ENCODE measurements at places on chromosomes 2 and 18.
A peak's percentile ranks its signal among the peaks of the same experiment; 100 is the strongest.

DNA sequence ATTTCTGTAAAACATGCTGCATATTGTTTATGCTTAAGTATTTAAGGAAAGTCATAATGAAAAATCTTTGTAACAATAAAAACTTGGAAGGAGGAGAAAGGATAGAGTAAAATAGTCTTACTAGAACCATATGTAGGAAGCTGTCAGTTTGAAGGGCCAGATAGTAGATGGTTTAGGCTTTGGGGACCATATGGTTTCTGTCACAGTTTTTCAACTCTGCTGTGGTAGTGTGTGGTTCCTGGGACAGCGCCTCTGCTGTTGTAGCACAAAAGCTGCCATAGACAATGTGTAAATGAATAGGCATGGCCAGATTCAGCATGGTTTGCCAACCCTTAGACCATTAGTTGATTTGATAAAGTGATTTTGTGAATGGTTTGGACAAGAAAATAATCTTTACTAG lies 75.5 kb downstream of the SLC39A10 start:
- DNase-seq: no peak

DNA sequence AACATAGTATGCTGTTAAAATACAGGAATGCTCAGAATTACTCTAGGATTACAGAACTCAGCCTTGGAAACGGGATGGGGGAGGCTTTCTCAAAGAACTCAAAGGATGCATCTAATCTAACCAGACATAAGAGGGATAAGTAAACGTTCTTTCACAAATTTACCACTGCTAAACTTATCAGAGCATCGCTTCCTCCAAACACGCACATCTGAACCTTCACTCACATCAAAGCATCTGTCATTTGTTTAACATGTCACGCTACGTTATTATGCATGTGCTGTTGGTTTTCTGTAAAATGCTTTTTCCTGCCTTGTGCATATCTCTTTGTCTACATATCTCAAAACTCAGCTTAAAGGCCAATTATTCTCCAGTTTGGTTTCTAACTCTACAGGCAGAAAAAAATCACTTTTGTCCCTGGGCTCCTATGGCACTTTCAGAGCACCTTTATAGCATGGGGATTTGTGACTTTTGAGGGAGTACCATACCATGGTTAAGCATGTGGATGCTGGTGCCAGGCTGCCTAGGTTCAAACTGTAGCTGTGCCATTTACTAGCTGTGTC lies 106.7 kb upstream of the FSHR start:
- DNase-seq: no peak

GRCh38 chr2:241132538-241133435 lies 16.5 kb downstream of the PASK start:
- DNase-seq: no peak

DNA sequence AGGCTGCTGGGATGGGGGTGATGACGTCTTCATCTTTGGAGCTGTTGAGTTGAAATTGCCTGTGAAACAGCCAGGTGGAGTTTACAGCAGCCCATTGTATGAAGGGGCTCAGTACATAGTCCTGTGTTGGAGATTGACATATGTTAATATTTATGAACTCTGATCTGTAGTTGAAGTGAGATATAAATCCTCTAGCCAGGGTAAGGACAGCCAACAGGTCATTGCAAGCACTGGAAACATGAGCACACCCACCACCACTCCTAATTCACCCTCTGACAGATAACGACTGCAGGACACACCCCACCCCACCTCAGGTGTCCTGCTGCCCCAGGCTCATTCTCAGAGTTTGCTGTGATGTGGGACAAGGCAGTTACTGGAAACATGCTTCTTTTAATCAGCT lies 112.4 kb upstream of the TRIB2 start:
- DNase-seq: no peak

GRCh38 chr2:69381337-69381737 lies 5.7 kb downstream of the GFPT1 start:
- DNase-seq: no peak

- no peak for DNase-seq
Measured at GRCh38 chr2:18149660-18150246, 271.3 kb downstream of the KCNS3 start.

DNA sequence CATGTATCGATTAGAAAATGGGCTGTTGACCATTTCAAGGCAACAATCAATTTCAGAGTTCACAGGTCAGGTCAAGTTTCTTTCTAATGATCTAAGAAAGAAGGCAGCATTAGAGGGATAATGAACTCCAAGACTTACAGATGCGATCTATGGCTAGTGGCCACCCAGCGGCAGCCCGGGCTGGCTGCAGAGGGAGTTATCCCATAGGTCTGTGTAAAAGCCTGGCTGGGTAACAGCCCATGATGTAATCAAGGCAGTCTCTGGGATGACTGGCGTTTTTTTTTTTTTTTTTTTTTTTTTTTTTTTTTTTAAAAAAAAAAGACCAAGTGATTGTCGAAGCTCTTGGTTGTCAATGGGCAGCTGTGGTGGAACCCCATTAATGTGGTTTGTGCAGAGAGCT lies 171.1 kb upstream of the SKOR2 start:
- no peak for DNase-seq

DNA sequence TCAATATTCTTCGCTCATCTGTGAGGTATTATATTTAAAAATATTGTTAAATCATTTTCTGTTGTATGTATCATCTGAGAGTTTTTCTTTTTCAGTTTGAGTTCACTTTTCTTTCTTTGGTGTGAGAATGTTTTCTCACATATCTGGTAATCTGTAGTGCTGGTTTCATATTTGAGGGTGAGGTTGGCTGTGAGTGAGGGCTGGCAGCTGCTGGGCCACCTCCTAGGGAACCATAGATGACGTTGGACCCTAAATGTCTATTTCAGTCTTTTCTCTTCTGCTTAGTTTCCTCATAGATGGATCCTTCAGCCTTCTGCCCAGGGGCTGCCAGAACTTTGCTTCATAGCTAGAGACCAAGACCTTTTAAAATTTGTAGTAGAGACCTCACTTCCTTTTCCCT lies 33.5 kb downstream of the MGAT5 start:
- no peak for DNase-seq

DNA sequence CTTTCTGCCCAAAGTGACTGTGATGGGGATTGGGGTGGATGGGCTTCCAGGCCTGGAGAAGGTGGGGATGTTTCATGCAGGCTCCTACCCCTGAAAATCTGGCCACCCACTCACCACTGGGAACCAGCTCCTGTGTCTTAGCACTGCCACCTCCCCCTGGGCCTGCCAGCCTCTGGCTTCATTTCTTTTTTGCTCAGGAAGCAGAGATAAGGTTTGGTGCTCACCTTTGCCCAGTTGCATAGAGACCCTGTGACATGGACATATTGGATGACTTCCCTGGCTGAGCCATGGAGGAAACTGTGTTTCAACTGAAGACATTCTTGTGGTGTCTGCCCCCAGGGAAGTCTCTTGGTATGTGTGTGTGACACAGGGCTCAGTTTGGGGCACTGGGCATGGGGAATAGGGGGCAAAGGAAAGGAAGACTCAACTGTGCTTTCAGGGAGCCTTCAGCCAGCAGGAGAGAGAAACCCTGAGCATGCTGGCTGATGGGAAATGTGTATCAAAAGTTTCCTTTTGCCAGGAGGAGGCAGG lies 16.7 kb downstream of the CTIF start:
- no peak for DNase-seq

GRCh38 chr18:59821983-59822382 lies 77.8 kb upstream of the PMAIP1 start:
- no peak for DNase-seq

GRCh38 chr2:223834431-223834830 lies 3.0 kb downstream of the AP1S3 start:
- no peak for DNase-seq

DNA sequence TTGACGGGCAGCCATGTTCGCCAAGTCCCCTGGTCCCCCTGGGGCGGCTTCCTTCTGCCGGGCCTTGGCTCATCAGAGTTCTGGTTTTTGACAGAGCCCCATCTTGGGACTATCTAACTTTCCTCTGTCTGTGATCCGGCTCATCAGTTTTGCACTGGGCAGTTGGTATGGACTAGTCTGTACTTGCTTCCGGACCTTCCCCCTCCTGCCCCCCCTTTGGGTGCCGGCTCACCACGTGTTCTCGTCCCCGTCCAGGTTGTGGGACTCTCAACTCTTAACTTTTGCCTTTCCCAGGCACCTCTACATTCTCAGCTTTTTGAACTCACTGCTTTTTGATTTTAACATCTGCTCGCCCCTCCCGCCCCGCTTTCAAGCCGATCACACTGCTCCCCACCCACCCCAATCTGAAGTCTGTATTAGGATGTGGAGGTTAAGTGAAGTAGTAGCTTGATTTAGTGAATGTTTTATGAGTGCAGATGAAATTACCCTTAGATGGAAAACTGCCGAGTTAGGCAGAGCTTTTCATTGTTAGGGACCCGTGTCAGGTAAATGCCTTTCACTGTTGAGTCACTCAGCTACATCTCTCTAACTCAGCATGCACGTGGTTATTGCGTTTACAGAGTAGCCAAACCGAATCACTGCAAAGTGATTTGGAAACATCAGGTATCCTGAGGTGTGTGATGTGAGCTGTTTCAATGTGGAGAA lies 874 bp downstream of the WDR43 start:
- DNase-seq: peak; percentile 13

DNA sequence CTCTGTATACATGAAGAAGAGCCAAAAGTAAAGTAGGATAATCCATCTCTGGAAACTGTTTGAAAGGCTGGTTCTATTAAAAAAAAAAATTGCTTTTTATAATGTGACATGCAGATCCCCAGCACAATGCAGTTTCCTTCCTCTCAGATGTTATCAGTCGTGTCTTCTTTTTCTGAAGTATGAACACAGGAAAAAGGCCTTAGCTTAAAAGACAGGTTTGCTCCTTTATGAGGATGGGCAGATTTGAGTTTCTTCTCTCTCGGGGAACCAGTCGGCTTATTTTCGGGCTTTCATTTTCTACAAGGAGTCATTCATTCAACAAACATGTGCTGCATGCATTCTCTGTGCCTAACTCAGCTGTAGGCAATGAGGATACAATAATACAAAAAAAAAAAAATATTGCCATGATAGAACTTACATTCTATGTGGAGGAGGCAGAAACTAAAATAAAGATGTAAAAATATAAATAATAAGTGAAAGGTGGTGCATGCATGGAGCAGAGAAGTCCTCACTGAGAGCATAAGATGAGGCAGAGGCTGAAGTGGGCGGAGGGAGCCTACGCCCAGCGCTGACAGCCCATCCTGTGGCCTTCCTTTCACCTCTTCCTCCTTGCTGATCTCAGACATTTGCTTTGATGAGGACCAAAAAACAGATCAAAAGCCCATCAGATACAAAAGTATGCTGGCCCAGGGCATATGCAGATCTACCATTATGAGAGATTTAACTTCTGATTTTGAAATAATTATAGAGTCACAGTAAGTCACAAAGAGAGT lies at the start of gene CD226:
Gene CD226, minus strand, starts transcription at position 513 of the 773 bp plus-strand sequence. Its CDS starts 467 bp downstream, at position 46.
- no peak for DNase-seq

- no peak for DNase-seq
Measured at GRCh38 chr2:240893363-240893844, 2.6 kb downstream of the MAB21L4 start.

- DNase-seq: no peak
Measured at GRCh38 chr2:110149330-110150220, 34.0 kb upstream of the MALL start.

DNA sequence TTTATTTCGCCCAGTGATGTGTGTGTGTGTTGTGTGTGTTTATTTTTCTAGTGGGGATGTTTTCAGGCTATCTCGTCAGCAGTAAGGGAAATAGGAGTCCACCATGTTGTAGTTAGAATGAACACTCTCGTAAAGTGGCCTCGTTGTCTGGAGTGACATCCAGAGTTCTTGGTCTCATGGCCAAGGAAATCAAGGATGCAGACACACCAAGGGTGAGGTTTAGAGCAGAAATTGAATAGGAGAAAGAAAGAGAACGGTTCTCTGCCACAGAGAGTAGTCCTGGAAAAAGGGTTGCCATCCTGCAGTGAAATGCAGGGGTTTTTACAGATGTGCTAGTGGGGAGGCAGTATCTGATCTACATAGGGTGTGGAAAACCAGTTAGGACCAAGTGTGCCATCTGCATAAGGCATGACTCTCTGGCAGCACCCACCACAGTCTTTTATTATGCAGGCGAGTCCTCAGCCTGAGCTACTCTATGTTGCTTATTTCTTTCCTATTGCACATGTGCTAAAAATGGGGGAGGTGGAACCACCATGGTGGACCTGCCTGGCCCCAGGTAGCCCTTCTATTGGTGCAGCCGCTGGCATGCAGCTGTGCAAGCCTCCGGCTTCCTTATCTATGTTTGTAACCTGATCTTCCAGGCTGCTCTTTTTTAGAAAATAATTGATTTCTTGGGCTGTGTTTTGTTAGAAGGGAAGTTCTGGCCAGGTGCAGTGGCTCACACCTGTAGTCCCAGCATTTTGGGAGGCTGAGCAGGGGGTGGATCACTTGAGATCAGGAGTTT lies 23.2 kb downstream of the RALB start:
- no peak for DNase-seq

GRCh38 chr2:199282309-199282708 lies 175.4 kb downstream of the SATB2 start:
- no peak for DNase-seq

DNA sequence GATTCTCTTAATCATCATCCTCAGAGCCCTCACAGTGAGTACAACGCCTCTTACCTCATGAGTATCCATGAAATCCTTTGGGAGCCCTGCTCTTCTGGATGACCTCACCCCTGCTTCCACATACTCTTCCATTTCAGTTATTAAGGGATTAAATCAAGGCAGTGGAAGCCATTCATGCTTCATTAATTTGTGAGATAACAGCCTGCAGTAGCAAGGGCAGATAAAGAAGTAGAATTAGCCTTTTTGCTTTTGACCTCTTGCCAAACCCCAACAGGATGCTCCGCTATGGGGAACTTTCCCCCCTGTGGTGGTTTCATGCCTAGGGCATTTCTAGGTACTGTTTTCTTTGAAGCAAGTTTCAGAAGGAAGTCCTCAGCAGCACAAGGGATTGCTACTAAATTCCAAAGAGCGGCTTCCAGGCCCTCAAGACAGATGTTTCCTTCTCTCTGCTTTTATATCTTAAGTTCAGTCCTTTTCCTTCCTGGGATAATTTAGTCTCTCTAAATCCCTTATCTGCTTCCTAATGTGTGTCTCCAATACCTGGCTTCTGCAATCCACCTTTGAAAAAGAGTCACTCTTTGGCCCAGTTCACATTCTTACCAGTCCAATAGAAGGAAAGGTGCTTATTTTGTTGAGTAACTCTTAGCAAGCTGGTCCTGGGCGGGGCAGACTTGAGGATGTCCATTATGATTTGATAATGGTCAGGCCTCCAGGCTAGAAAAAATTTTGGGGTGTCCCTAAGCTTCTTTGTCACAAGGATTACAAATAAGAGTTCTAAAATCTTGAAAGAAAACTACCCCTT lies 76.9 kb downstream of the MYO1B start:
- no peak for DNase-seq

DNA sequence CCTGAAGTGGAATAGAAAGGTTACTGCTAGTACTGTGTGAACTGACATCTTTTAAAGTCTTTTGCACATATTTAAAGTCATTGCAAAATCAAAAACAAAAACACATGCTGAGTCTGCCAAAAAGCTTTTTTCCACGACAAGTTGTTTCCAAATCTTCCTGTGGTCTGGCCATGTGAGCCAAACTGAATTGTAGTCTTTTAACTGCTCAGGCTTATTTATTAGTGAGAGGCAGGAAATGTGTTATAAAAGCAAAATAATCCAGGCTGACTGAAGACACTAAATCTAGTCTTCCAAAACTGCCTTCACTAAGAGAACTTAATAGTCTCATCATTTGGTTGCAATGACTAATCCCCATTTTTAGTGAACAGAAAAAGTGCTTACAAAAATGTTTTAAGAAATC lies 2.3 kb downstream of the KRCC1 start:
- no peak for DNase-seq
